ENCODE measurements at places on chromosomes 6 and 20.

- DNase-seq, result no peak
These were observed 348.9 kb downstream of the NRN1 start for GRCh38 chr6:5657684-5658430.

- peak; percentile 35 for DNase-seq
These were observed 398.8 kb downstream of the ESR1 start for GRCh38 chr6:152206072-152206818.

GRCh38 chr6:92069781-92070180, 1349.6 kb downstream of the EPHA7 start:
- no peak for DNase-seq

GRCh38 chr6:1470040-1470439, 80.7 kb downstream of the FOXF2 start:
- no peak for DNase-seq

DNA sequence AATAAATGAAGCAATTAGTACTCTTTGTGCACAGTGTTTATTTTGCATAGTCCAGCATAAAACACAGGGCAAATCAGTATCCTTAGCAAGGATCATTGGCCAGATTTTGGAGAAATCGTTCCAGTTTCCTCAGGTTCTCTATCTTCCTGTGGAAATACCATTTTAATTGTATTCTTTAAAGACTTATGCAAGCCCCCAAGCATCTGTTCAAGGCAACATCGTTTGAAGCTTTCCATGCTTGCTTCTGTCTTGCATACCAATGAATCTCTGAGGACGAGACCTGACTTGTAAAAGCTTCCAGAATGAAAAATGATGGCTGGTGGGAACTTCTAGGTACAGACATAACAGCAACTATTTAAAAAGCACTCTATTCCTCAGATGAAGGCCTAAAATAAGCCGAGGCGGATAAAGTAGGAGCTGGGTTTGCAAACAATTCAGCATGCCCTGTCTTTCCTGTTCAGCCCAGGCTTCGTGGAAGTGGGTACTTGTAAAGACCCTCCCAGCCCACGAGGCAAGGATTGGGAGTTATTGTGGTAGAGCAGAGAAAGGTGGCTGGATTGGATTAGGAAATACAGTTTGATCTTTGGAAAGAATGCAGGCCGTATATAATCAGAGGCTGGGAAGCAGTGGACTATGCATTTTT, 21.6 kb downstream of the NRSN1 start:
- DNase-seq, result no peak

- no peak for DNase-seq
These were observed 345.0 kb downstream of the GRIK2 start for GRCh38 chr6:101738481-101738880.

DNA sequence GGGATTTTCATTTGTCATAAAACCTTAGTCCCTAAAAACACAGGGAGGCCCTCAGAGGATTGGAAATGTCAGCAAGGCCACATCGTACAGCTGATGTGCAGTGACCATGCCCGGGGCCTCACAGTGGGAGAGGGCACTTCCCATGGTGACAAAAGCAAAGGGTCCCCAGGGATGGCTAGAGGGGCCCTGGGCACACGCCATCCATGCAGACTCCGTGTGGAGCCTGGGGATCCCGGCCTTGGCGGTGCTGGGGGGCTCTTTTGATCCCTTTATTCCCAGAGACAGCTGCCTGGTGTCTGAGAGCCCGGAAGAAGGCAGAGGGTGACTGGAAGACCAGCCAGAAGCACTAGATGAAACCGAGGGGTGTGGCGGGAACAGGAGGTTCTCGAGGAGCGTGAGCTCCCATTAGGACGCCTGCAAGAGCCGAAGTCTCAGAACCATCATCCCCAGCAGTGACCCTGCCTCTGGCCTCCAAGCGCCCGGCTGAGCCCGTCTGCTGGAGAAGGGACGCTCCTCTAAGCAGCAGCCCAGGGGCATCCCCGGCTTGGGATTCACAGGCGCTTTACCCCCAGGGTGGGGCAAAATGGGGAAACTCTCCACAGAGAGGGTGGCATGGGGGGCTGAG, 49.1 kb upstream of the FRMD1 start:
- no peak for DNase-seq

DNA sequence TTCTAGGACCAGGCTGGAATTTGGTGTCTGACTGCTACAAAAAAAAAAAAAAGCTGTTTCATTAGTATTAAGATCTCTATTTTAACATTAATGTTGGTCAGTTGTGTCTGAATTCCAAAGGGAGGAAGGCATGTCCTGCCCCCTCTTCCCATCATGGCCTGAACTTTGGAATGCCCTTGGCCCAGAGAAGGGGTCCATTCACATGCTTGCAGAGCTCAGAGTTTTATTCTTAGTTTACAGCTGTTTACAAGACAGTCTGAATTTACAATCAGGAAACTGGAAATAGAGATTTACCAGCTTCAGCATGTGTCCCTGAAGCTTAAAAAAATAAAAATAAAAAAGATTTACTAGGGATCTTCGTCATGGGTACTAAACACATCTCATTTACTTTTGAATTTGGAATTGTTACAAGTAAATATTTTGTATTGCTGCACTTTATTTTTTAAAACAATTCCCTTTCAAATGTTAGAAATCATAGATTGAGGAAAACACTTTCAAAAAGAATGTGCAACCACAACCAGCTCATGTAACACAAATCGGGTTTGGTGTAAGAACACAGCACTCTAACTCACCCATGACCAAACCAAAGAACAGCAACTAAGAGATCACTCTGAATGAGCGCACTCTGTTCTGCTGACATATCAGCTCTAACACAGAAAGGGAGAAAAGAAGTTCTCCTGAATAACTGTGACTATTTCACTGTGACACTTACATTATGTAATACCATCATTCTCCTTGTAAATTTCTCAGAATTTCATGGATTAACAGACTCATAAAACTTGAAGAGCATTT, 6.6 kb upstream of the SERPINB6 start:
- DNase-seq, result no peak

DNA sequence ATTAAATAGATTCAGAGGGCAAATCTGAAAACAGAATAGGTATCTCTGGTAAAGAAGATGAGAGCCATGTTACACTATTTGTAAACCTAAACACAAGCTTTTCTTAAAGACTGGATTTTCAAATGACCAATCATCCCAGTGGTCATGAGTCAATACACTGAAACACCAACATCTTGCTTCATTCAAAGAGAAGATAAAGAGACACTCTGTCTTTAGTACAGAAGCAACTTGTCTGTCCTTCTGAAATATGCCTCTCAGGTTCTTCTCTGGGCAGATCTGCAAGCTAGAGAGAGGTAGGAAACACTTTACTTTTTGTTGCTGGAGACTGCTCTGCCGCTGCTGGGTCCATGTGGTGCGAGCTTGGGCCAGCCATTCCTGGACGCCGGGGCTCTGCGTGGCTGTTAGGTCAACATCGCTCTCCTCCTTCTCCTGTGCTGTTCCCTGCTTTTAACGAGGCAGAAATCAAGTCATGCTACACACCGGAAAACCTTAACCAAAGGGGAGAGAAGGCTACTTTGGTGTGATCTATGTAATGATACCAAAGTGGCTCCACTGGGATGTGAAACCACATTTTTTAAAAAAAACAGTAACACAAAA, 368.2 kb downstream of the SYNE1 start:
- no peak for DNase-seq

GRCh38 chr20:52972965-52973819, 1.0 kb downstream of the TSHZ2 start:
- DNase-seq, result no peak

DNA sequence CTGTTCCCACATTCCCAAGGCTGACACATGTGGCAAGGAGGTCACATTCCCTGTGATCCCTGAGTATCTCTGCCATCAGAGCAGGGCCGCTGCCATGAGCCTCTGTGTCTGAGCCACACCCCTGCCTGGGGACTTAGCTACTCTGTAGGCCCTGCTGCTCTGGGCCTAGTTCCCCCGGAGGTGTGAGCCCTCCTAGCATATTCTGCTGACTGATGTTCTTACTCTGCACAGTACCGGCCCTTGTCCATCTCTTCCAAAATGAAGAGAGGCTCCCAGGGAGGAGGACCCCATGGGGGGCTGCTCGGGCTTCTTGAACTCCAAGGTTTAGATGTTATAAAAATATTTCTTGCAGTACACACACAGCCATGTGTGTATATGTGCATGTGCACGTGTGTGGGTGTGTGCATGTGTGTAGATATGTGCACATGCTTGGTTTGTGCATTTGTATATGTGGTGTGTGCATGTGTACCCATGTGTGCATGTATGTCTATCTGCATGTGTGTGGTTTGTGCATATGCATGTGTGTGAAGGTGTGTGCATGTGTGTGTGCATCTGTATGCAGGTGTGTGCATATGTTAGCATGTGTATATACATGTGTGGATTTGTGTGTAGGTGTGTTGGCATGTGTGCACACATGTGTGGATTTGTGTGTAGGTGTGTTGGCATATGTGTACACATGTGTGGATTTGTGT, 101.2 kb downstream of the ERMARD start:
- no peak for DNase-seq

GRCh38 chr6:38354905-38355304, 284.8 kb downstream of the BTBD9 start:
- DNase-seq, result no peak

- no peak for DNase-seq
These were observed 585.3 kb upstream of the BTBD3 start for GRCh38 chr20:11332381-11332780.

- DNase-seq, result no peak
These were observed 100.4 kb downstream of the TOX2 start for GRCh38 chr20:44014807-44015732.

DNA sequence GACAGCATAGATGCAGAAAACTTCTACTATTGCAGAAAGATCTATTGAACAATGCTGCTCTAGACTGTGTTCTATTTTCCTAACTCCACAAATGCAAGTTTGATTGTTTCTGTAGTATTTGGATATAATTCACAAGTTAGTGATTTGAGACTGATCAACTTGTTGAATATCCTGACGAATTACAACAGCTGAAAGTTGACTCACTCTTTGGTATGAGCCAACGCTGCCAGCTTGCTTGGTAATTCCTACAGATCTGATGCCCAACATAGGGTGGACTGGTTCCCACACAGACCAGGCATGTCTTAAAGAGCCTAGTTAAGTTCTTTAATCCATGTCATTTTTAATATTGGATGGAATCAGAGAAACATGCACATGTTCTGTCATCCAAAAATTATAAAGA, 231.0 kb upstream of the RAB32 start:
- DNase-seq, result no peak

GRCh38 chr6:10434235-10434634, 19.4 kb upstream of the TFAP2A start:
- no peak for DNase-seq

DNA sequence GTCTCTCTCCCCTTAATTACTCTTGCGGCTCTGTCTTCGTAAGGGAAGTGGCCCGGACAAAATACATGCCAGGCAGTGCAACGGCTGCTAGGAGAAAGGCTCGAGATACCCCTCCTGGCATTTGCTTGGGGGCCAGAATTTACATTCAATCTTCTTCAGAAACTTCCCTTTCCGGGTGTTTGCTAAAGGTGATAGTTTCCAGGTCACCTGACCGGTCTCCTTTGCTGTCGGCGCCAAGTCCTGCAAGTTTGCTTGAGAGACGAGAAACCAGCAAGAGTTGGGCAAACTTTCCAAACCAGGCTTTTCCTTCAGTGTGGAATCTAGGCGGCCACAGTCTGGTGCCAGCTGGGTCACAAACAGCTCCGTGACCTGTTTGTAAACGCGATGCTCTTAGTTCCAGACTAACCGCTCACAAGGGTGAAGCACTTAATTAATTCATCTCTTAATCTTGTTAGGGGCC, 563 bp upstream of the SRSF3 start:
- no peak for DNase-seq

DNA sequence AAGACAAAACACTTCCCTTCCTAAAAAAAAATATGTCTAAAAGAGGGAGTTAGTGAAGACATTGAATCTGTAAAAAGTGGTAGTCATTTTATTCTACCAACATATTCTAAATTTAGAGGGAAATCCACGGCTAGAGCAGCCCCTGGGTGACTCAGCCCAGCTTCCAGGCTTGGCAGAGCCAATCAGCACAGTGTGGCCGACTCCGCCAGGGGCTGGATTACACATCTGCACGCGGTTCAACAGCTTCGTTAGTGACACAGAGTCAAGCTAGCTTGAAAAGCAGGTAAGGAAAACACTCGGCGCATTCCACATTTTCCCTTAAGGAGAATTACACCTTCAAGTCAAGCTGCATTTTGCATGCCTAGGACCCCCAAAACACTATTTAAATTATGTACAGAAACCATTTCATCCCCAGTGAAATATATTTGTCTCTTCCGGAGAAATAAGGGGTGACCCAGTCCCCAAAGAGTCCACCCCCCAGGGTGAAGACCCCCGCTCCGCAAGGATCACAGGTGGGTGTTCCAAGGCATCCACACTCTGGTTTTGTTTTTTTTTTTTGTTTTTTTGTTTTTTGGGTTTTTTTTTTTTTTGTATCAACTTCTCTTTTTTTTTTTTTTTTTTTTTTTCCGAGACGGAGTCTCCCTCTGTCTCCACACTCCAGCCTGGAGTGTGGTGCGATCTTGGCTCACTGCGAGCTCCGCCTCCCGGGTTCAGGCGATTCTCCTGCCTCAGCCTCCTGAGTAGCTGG, 58.4 kb upstream of the ARID1B start:
- DNase-seq, result no peak

DNA sequence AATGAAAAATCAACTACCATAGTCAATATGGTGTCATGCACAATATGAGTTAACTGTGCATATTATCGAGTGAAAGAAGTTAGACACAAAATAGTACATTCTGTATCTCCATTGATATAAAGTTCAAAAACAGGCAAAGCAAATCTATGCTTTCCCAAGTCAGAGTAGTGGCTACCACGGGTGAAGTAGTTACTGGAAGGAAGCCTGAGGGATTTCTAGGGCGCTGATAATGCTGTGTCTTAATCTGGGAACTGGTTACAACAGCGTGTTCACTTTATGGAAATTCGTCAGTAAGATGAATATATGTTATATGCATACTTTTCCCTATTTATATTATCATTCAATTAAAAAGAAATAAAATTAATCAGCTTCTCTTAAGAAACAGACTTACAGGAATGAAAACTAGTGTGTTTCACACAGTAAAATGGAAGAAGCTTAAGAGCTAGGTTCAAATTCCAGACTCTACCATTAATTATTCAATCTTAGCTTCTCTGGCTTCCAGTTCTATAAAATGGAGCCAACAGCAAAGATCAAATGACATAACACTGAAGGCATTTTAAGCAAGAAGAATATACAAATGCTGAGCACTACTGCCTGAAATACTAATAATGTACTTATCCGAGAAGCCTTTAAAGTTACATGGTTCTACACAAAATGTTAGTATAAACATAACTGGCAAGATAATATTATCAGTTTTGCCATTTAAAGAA, 19.2 kb downstream of the BACH2 start:
- DNase-seq, result no peak

DNA sequence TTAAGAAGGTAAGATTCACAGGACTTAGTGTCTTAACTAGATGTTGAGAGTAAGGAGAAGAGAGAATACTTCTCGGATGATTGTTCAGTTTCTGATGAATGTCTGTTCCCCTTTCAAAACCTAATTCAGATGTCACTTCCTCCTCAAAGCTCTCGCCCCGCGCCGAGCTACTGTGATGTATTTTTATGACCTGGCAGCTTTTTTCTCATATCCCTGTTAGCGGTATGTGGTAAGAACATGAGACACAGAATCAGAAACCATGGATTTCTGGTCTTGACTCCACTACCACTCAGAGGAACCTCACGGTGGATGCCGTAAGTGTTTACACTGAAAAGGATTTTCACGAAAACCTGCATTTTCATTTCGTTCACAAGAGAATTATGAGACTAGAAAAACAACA, 48.4 kb downstream of the CEP43 start:
- peak; percentile 32 for DNase-seq

Data from stimulated activated CD8-positive, alpha-beta memory T cell treated with anti-CD3 and anti-CD28 coated beads, Interleukin-2, amount 100 ng/mL, for 48 hours (primary cell).